ENCODE measurements at places on chromosomes 1 and 21. TPM values are rescaled to one million over a fixed set of nuclear protein-coding genes. Genes with fewer than 3 reads are reported as not detected.
A peak's percentile ranks its signal among the peaks of the same experiment; 100 is the strongest.

DNA sequence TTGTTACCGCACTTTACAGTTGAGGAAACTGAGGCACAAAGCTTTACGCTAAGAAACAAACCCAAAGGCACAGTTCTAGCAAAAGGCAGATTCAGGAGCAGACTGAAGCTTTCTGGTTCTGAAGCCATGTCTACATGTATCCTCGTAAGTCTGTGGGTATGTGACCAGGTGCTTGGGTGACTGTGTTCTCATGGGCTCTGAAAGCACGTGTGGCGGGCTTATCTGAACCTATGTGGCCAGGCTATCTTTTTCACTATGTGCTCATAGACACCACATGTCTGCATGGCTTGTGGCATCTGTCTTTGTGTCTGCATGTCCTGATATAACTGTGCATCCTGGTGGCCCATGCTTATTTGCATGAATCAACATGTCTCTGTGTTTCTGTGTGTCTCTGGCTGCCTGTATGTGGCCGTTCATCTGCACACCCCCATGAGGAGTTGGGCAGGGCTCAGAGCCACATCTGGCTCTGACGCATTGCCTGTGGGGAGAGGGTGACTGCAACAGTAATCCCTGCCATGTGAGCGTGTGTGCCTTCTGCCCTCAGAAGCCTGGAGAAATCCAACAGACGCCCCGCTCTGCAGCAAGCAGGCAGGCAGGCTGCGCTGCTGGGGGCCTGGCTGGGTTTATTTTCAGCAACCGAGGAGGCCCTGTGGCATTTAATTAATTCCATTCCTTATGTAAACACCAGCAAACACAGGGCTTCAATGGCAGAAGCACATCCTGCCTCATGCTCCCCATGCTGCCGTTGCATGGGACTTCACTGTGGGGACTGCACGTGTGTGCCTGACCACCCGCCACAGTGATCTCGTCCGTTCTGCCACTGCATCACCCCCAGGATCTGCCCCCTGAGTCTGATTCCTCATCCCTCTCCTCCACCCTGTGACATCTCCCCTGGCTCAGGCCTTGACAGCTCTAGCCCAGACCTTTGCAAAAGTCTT lies 115.4 kb downstream of the TRABD2B start:
- ATAC-seq, result no peak

DNA sequence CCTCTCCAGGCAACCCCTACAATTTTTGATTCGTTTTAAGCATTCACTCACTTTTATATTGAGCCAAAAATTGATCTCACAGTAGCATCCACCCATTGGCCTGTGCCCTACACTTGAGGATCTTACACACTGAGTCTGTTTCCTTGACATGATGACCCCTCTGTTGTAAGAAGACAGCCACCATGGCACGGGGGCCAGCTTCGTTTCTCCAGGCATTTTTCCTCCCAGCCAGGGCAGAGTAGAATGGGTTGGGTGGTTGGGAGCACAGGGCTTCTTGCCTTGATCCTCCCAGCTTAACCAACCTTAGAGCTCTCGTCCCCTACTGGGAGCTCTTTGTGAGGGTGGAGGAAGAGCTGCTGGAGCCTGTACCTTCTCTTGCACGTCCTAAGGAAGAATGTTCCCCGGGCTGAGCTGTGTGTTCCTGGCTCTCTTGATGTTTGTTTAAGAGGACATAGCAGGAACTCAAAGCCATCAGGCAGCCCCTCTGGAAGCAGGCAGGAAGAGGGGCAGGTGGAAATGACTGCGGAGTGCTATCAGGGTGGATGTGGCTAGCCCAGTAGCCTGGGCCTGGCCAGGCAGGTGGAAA lies 213.2 kb upstream of the TMEM51 start:
- no peak for ATAC-seq

GRCh38 chr1:220007438-220007837 lies 38.9 kb downstream of the EPRS1 start:
- ATAC-seq, result no peak

DNA sequence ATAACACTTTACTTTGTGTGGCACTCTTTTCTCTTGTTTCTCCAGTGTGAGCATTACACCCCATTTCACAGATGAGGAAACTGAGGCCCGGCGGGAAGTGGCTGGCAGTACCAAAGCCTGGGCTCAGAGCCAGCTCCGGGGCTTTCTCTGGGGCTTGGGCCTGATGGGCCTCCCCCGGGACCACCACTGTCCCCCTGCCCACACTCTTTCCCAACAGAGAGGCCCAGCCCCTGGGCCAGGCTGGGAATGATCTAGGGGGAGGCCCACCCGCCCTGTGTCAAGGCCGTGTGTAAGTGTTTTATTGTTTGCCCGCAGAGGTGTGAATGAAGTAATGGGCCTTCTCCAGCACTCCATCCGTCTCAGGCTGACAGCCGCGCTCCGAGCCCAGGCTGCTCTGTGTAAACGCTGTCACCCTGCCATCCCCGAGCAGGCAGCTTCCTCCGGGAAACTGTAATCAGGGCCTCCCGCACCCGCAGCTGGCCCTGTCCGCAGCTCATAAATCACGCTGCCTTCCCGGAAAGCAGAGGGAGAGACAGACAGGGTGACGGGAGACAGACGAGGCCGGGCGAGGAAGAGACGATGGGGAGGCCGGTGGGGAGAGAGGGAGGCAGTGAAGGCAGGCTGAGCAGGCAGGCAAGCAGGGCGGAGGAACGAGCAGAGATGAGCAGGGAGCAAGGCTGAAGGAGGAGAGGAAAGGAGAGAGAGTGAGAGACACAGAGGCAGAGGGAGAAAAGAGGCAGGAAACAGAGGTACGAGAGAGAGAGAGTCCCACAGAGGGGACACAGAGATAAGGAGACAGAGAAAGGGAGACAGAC lies 109.7 kb upstream of the ZBTB40 start:
- no peak for ATAC-seq

DNA sequence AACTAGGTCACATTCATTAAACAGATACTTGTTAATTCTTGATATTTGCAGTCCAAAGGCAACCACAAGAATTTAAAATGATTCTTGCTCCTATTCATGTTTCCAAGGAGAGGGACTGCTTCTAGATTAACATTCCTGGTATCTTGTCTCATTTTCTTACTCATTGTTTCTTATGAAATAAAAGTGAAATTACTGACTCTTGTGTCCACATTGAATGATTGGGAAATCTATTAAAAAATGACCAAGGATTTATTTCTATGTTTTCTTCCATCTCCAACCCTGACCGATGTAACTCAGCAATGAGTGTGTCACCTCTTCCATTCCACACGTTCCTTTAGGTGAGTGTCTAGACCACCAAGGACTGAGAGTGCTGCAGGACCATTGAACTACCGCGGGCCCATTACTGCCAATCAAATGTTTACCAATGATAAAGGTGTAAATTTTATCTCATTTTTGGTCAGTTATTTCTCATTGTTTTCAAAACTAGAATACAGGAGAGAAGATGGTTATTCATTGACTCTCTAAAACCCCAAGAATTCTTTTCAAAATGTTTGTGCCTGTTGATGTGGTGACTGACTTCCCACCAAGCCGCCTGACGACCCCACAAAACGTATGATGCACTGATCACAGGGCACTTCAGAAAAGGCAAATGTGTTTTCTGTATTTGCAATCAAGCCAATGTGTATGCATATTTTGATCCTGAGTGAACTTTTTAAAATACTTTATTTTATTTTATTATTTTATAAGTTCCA lies 414.6 kb upstream of the PTBP2 start:
- no peak for ATAC-seq

GRCh38 chr21:35529171-35529863 lies 480.2 kb upstream of the RUNX1 start:
- ATAC-seq, result peak; percentile 42

DNA sequence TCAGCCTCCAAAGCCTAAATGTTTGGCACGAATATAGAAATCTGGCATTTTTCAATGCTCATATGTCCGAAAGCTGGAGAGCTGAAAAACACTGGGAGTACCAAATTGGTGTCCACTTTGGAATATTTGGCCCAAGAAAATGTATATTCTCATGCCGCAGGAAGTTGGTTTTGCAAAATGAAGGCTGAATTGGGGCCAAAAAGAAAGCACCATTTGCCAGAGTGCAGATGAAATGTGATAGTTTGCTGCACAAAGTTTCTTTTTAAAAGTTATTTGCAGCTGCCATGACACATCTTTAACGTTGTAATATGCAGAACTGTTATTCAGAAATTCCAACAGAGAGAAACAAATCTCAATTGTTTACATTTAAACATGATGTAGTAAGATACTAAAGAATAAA lies 124.2 kb upstream of the LYPLAL1 start:
- ATAC-seq, result no peak

DNA sequence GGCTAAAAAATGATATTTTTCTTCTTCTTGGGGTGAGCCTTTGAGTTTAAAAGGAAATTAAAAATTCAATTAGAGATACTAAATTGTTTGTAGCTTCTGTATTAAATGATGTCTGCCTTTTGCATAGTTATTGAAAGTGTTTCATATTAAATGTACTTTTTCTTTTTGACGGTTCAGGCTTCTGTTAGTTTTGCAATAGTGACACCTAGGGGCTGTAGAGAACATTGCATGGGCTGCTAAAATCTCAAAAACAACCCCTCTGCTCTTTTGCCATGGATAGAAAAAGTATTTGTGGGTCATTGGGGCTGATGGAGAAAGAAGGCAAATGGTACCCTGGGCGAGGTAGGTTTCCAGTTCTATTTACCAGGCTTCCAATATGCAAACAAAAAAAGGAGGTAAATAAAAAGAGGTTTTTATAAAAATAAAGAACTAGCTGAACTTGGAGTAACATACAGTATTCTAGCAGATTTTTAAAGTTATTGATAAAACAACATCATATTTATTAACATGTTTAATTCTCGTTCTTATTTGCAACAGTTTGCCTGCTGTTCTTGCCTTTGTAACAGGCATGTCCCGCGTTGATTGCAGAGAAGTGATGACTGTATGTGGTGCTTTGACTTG lies 115.4 kb upstream of the HOOK1 start:
- no peak for ATAC-seq

GRCh38 chr21:32070676-32071330 lies 198.0 kb downstream of the HUNK start:
- no peak for ATAC-seq

GRCh38 chr1:27940297-27940696 lies 5.5 kb downstream of the SMPDL3B start:
- peak; percentile 84 for ATAC-seq

- no peak for ATAC-seq
Observed at GRCh38 chr1:85824066-85824840, 116.0 kb upstream of the ZNHIT6 start.

DNA sequence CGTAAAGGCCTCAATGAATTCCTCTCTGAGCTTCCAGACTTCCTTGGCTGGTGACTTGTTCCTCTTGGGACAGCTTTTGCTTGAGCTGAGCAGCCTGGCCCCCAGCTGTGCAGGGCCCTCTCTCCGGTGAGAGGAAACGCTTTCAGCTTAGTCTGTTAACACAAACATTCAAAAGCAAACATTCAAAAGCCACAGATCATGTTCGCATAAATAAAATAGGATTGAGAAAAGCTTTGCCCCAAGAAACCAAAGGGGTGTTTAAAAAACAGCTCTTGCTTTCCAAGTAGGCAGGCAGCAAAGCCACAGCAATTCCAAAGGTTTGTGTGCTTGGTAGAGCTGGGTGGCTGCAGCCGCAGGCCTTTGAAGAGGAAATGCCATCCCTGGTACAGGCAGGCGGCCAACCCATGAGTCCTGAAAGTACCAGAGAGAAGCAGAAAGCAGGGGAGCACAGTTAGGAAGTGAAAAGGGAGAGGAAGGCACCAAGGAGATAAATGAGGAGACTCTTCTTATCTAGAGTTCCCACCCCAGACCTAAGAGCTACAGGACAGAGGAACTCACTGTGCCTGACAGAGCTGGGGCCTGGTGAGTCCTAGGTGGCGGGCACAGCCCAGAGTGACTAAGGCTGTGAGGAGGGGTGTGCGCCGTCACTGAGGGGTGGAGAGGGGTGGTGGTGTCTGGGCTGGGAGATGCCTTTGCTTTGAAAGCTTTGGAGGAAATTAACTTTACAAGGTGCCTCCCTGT lies 48.4 kb downstream of the CCN1 start:
- ATAC-seq, result no peak

DNA sequence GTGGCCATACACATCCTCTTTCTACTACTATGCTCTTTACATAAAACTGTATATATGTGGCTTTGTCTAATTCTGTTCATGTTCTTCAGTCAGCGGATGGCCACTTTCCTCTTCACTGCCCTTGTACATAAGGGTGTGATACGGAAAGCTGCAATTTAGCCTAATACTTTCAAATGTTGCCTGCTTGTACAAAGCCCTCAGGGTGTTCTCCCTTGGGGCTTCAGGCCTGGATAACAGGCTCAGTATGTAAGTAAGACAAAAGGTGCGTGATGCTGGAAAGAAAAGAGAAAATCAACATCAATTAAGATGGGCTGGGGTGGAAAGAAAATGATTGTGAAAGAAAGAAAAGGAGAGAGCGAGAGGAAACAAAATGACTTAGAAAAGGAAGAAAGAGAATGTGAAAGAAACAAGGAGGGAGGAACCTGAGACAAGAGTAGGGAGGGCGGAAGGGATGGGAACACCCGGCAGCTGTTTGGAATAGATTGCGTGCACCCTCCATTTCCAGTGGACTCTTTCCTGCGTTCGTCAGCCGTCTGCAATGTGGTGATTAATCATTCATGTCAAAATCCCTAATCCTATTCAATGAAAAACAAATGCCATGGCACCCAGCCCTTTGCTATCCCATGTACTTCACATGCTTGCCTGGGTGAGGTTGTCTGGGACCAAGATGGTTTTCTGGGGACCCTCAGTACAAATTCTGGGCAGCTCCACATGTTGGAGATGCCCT lies 553.6 kb downstream of the NUF2 start:
- ATAC-seq, result no peak

DNA sequence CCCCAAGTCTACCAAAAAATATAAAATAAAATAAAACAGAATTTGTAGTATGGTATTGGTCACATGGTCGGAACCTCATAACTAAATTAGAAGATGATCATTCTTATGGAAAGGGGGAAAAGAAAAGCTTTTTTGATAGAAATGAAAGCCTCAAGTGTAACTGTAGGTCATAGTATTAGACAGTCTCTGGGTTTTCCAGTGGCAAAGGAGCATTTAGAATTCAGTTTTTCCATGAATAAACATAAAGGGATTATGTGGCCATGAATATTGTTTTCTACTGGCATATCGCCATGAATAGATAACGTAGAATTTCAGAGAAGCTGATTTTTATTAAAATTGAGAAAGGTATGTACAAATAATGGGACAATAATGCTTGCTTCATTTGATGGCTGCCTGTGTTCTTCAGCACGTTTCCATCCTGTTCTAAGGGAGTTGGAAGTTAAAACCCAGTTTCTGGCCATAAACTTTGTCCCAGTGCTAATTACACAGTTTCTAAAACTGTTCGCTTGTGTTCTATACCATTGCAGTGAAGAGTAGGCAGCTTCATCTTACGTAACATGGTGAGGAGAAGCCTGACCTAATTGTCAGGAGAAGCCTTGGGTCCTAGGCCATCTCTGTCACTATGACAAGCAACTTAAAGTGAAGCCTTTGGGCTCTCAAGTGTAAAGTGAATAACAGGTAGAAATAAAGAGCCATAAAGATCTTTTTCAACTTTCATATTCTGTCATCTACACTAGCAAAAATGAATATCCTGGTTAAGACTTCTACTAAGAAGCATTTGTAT lies 70.5 kb upstream of the PGD start:
- ATAC-seq, result no peak

GRCh38 chr1:172003766-172004530 lies 162.7 kb downstream of the DNM3 start:
- ATAC-seq, result no peak

The KRTAP26-1 gene
- not detected for total RNA-seq

The OR2T35 gene
- total RNA-seq, result not detected

The CCDC27 gene
- total RNA-seq, result not detected

The POMGNT1 gene
- total RNA-seq, result 40.6 TPM

The LMX1A gene
- total RNA-seq, result not detected

The PDPN gene
- total RNA-seq, result not detected

The RIMKLA gene
- total RNA-seq, result 16.3 TPM

The PITHD1 gene
- 93.9 TPM for total RNA-seq

The FCRLB gene
- not detected for total RNA-seq
